ENCODE measurements at places on chromosomes 3 and 15. TPM values are rescaled to one million over a fixed set of nuclear protein-coding genes. Genes with fewer than 3 reads are reported as not detected.

Gene SENP8
- 2.9 TPM for total RNA-seq

GRCh38 chr3:189797103-189797750, 166.0 kb downstream of the TP63 start:
- no peak for DNase-seq

- DNase-seq: no peak
Observed at GRCh38 chr3:175453361-175453760, 594.2 kb downstream of the NAALADL2 start.

- no peak for DNase-seq
Observed at GRCh38 chr3:168794427-168794826, 698.7 kb upstream of the GOLIM4 start.

- DNase-seq: no peak
Observed at GRCh38 chr15:100775581-100776185, 103.9 kb upstream of the ALDH1A3 start.

All from mucosa of descending colon (tissue), 3 donors.